NCI-H774 (cell line): ENCODE measurements at places on chromosomes 1 and 21.

- no peak for DNase-seq
These were observed 2.8 kb upstream of the CDC73 start for GRCh38 chr1:193118803-193119730.

- no peak for DNase-seq
These were observed 2.9 kb downstream of the IFI6 start for GRCh38 chr1:27668808-27669723.

GRCh38 chr1:16215882-16216753, 3.7 kb upstream of the ARHGEF19 start:
- peak; percentile 71 for DNase-seq

GRCh38 chr1:81032973-81033425, 767.7 kb upstream of the ADGRL2 start:
- peak; percentile 39 for DNase-seq

GRCh38 chr1:110464340-110464739, 13.4 kb downstream of the PROK1 start:
- DNase-seq = no peak

- DNase-seq = no peak
These were observed 3.6 kb downstream of the KIAA0040 start for GRCh38 chr1:175188936-175189335.

DNA sequence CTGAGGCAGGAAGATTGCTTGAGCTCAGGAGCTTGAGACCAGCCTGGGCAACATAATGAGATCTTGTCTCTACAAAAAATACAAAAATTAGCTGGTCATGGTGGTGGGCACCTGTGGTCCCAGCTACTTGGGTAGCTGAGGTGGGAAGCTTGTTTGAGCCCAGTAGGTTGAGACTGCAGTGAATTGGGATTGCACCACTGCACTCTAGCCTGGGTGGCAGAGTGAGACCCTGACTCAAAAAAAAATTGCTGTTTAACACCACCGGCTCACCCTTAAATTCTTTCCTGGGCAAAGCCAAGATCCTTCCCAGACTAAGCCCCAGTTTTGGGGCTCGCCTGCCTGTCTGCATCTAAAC, 6.6 kb upstream of the NSUN4 start:
- DNase-seq = no peak

GRCh38 chr1:246837418-246838117, 94.2 kb downstream of the AHCTF1 start:
- DNase-seq = no peak

GRCh38 chr21:32278103-32278502, 746 bp downstream of the MIS18A start:
- DNase-seq = no peak

GRCh38 chr1:235181561-235182245, 20.7 kb upstream of the RBM34 start:
- no peak for DNase-seq

DNA sequence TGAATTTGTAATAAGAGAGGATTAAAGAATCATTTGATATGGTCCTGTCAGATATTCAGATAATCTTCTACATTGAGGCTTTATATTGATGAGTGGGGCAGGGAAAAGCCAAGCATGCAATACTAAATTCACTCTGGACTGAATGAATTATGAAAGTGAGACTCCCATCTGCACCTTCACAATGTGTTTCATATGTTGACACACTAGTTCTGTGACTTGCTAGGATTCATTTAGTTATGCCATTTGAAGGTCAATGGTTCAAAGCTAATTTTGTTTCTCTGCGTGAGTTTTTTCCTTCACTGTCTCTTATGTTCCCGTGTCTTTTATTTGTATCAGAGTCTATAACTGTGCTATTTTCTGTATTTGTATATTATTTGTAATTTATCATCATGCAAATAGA, 1332.5 kb downstream of the KCNT2 start:
- DNase-seq = no peak

DNA sequence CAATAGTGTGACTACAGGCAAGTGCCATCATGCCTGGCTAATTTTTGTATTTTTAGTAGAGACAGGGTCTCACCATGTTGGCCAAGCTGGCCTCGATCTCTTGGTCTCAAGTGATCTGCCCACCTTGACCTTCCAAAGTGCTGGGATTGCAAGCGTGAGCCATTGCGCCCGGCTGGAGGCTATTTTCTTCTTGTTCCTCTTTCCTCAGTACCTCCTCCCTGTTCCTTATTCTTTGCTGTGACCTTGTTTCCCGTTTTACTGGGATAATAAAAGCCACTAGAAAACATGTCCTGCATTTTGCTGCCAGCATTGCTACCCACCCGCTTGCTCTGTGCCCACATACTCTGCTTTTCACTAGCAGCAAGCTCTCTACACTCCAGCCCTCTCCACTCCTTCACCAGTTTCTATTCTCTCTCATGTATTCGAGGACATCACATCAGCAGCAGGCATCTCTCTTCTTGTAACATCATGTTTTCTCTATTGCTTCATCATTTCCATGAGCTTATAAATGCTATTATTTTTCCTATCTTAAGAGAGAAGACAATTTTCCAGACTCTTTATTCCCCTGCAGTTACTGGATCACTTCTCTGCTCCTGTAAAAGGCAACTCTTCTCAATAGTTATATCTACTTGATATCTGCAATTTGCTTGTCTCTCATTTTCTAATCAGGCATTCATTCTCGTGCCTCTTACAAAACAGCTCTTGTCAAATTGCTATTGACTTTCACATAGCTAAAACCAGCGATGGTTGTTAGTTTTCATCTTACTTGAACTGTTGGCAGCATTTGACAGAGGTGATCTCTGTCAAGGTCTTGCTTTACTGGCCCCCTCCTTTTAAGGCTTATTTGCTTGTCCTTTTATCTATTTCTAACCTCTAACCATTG, 34.5 kb upstream of the C21orf91 start:
- no peak for DNase-seq

GRCh38 chr1:156508205-156508954, 7.8 kb upstream of the MEF2D start:
- DNase-seq = no peak

DNA sequence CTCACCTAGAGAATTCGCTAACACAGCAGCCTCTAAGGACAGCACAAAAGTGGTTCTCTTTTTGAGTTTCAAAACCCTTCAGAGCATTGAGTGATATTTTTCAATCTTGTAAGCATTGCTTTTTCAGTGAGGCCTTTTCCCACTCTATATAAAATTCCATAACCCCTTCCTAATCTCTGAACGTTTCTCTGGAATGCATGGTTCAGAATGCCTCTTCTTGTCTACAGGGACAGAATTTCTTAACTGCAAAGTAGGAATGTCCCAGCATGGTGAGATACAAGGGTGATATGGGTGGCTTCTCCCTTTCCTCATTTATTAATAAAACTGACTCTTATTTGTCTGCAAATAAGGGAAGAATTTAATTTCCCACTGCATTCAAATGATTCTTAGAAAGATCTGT, 377.9 kb downstream of the LTN1 start:
- no peak for DNase-seq

GRCh38 chr1:157595356-157595755, 2.5 kb downstream of the FCRL4 start:
- DNase-seq = no peak

- DNase-seq = no peak
These were observed 571.6 kb downstream of the MATN1 start for GRCh38 chr1:30151826-30152225.

GRCh38 chr1:210700083-210700482, 371.4 kb downstream of the HHAT start:
- no peak for DNase-seq

DNA sequence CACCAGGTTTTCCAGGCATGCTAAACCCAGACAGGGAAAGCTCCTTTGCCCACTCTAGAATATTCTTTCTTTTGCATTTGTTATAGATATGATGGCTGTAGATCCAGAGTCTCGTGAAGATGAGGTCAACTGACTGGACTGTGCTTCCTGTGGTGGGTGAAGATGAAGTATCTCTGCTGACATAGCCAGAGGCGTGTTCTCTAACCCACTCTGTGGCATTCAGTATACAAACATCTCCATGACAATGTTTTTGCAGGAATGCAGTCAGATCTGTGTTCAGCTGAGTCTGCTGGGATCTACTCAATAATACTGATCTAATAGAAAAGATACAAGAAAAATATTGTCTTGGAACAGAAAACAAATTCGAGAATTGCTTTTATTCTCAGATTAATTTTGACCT, 11.3 kb downstream of the RWDD2B start:
- DNase-seq = no peak

- DNase-seq = no peak
These were observed 791.0 kb upstream of the ADGRL4 start for GRCh38 chr1:79797487-79797886.

- DNase-seq = no peak
These were observed 61.1 kb downstream of the GADD45A start for GRCh38 chr1:67745875-67746698.
